WTC11 (cell line): ENCODE measurements at places on chromosomes 6 and 20.

GRCh38 chr6:112846681-112847080, 499.6 kb downstream of the RFPL4B start:
- H3K4me1 ChIP-seq = no peaks in the 10 kb centered on the region
- no peak for DNase-seq
- H3K36me3 ChIP-seq = no peaks in the 10 kb centered on the region

DNA sequence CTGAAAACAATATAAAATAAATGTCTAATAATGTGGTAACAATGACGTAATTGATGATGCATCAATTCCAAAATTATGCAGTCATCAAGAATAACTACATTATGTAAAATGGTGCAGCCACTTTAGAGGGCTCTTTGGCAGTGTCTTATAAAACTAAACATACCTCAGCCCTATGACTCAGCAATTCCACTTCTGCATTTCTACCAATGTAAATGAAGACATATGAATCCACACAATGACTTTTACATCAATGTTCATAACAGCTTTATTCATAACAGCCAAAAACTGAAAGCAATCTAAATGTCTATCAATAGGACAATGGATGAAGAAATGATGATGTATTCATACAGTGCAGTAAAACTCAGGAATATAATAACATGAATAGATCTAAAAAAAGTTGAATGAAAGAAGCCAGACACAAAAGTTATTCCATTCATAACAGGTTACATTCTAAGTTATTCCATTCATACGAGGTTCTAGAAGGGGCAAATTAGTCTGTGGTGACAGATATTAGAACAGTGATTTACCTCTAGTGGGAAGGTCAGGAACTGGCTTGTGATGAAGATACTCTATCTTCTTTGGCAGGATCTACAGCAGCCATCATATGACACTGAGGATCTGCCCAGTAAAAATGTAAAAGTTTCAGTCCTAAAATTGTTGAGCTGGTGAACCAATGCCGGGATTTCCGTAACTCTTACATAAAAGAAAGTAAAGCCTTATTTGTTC, 396.1 kb downstream of the PLCB1 start:
- no peak overlapping the region for H3K27ac ChIP-seq
- H3K4me3 ChIP-seq = no peak overlapping the region
- peaks cover 12% of the 10 kb centered on the region for H3K4me1 ChIP-seq
- H3K27me3 ChIP-seq = no peaks in the 10 kb centered on the region

GRCh38 chr20:13934992-13935894, 55.2 kb downstream of the SEL1L2 start:
- H3K27me3 ChIP-seq = peaks cover 4% of the 10 kb centered on the region; the same call in 1 of the 2 replicates
- no peaks in the 10 kb centered on the region for H3K4me1 ChIP-seq
- no peak overlapping the region for H3K27ac ChIP-seq

GRCh38 chr6:145882121-145882531, 67.5 kb upstream of the FBXO30 start:
- H3K27ac ChIP-seq = no peak overlapping the region
- no peak for DNase-seq
- no peaks in the 10 kb centered on the region for H3K27me3 ChIP-seq
- no peak overlapping the region for H3K4me3 ChIP-seq

DNA sequence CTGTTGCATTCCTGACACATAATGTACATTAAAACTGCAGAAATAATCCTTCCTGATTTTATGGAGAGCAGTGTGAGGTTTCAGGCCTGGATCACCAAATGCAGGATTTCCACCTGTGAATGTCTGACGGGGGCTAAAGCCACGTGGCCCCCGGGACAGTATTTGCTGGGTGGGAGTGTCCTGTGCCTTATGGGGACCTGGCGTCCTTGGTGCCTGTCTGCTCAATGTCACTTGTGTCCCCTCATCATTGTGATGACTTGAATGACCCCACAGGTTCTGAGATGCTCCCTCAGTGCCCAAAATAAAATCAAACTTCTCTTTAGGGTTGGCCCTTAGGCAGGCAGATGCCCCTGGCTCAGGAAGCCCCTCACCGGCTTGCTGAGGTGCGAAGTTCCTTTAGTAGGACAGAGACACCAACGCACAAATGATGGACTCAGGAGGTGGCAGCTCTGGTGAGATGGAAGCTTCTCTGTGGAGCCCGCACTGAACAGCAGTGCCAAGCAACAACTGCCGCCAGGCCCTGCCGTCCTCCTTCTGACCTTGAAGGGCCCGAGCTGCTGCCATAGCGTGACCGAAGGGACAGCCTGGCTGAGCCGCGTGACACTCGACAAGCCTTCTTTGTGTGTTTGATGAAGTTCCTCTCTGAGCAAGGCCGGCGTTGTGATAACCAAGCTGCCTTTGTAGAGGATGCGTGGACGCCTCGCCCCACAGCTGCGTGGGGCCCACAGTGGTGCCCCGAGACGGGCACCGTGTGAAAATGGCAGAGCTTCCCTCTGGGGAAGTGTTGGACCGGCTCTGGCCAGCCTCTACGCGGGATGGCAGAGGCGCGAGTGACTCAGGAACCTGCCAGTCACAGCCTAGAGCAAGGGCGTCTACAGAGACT, 30.9 kb downstream of the FRMD1 start:
- H3K27me3 ChIP-seq = no peaks in the 10 kb centered on the region
- no peaks in the 10 kb centered on the region for H3K36me3 ChIP-seq
- no peak overlapping the region for H3K4me3 ChIP-seq
- H3K4me1 ChIP-seq = no peaks in the 10 kb centered on the region
- H3K27ac ChIP-seq = no peak overlapping the region

- no peak overlapping the region for H3K27ac ChIP-seq
- no peaks in the 10 kb centered on the region; the same call in 1 of the 2 replicates for H3K27me3 ChIP-seq
- no peak for DNase-seq
- H3K4me1 ChIP-seq = peaks cover 45% of the 10 kb centered on the region
These were observed 167.4 kb downstream of the SASH1 start for GRCh38 chr6:148509800-148510581.

DNA sequence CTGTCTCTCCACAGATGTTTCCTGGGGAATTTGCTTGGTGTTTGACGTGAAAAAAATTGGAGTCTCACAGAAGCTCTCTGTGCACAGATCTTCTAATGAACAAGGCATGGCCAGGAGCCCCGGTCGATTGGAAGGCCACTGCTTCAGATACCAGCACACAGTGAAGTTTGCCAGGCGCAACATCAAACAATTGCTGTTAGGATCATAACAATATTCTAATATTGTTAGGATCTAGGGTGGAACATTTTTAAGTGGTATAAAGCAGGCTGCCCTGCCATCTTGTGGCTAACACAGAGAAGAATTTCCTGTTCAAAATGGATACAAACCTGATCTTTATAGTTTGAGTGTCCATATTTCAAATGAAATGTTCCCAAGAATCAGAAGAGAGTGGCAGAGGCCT, 64.1 kb downstream of the C6orf118 start:
- H3K36me3 ChIP-seq = no peaks in the 10 kb centered on the region
- H3K4me1 ChIP-seq = peaks cover 13% of the 10 kb centered on the region
- DNase-seq = no peak
- no peaks in the 10 kb centered on the region for H3K27me3 ChIP-seq
- H3K4me3 ChIP-seq = no peak overlapping the region

DNA sequence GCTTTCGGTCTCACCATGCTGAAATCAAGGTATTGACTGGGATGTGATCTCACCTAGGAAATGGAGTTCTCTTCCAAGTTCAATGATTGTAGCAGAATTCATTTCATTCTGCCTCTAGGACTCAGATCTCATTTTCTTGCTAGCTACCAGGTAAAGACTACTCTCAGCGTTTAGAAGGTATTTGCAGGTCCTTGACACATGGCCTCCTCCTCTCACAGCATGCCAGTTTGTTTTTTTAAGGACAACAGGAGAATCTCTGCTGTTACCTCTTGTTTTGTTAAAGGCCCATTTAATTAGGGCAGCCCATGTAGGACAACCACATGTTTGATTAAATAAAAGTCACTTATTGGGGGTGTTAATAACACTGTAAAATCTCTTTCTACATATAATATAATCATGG, 757.8 kb downstream of the EYS start:
- H3K27me3 ChIP-seq = no peaks in the 10 kb centered on the region
- H3K4me1 ChIP-seq = peaks cover 3% of the 10 kb centered on the region
- peaks cover 3% of the 10 kb centered on the region; the same call in 1 of the 2 replicates for H3K36me3 ChIP-seq
- no peak overlapping the region for H3K4me3 ChIP-seq

DNA sequence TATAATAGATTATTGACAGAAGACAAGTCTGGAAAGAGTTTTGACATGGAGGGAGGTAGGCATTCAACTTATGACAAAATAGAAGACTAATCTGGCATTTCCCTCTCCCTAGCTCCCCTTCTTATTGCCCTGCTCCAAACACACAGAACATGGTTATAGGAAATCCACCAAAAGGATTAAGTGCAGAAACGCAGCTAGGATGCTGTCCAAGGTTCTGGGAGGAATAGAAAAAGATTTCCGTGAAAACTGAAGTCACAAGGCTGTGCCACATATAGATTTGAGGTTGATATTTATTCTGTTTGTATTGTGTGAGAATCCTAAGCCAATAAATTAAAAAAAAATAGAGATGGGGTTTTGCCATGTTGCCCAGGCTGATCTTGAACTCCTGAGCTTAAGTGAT, 107.9 kb upstream of the MAP3K7 start:
- DNase-seq = no peak
- no peak overlapping the region for H3K27ac ChIP-seq
- no peak overlapping the region for H3K4me3 ChIP-seq
- no peaks in the 10 kb centered on the region for H3K27me3 ChIP-seq

GRCh38 chr6:93366506-93366905, 52.9 kb downstream of the EPHA7 start:
- no peak for DNase-seq
- no peak overlapping the region for H3K4me3 ChIP-seq
- no peaks in the 10 kb centered on the region for H3K27me3 ChIP-seq
- no peaks in the 10 kb centered on the region for H3K36me3 ChIP-seq
- no peak overlapping the region for H3K27ac ChIP-seq

DNA sequence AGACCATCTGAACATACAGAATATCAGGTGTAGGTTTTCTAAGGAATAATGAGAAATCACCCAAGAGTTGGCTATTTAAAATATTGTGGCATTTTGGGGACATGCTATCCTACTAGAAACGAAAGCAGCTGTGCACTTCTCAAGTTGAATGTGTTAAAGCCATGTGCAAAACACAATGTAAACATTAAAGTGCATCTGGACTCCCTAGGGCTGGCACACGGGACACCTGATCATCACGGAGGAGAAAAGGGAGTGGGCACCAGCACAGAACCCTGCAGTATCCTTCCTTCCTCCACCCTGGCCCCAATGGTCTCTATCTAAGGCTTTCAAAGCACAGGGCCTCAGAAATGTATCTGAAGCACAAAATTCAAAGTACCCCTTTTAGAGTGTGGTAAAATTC, 94.3 kb downstream of the INSM1 start:
- no peak overlapping the region for H3K4me3 ChIP-seq
- H3K27me3 ChIP-seq = no peaks in the 10 kb centered on the region
- H3K36me3 ChIP-seq = no peaks in the 10 kb centered on the region
- peaks cover 70% of the 10 kb centered on the region for H3K4me1 ChIP-seq
- no peak for DNase-seq

DNA sequence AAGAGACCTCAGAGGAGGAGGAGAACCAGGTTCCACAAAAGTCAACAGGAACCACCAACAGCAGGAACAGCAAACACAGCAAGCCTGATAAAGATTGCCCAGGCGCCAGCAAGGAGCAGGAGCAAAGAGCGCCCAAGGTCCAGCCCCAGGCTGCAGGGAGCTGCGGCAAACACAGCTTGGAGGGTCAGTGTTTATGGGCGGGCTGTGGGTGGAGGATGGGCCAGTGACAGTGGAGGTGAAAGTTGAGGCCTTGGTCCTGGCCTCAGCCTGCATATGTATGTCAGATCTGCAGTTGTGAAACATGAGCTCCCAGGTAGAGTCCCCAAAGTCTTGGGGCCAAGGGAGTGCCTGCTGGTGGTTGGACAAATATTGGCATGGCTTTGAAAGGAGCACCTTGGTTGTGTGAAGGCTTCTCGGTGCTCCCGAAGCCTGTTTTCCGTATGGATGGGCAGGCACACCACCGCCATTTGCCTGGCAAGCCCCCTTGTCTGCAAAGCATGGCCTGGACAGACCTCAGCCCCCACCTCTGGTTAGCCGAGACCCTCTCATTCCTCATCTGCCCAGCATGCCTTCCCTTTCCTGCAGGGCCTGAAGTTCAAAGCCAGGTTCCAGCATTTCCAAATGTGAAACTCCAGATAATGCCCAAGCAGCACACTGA, 2.0 kb upstream of the CAPN11 start:
- no peak overlapping the region for H3K4me3 ChIP-seq
- H3K4me1 ChIP-seq = peaks cover 26% of the 10 kb centered on the region
- peaks cover 6% of the 10 kb centered on the region; the same call in 1 of the 2 replicates for H3K36me3 ChIP-seq
- no peaks in the 10 kb centered on the region for H3K27me3 ChIP-seq
- peak; percentile 36 for DNase-seq

DNA sequence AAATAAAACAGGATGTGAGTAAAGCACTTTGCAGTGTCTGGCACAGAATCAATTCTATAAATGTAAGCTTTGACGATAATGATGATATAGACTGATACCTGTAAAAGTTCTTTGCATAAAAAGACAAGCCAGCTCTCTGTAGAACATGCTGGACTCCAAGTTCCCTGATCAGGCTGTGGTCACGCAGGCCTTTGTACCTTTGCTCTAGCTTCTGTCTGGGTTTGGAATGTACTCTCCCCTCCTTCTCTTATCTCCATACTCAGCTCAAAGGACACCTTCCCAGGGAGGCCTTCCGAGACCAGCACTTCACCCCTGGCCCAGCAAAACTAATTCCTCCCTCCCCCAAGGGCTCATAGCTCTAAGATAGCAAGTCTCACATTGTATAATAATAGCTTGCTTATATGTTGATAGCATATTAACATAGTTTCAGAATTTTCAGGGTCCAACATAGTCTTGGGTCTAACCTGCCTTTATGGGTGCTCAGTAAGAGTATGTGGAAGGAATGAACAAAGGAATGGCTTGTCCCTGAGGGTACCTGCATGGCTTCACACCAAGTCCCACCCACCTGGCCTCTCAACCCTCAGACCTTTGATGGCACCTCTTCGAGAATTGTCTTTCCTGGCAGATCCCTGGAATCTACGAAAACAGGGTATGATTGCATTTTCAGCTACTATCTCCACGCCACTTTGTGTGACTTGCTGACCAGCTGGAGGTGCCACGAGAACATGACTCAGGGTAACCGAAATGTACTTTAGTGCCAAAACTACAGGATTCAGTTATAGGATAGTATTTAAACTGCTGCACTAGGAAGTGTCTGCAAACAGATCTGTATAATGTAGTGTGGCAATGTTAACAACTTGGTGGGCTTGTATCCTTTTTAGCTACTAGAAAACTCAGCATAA, 41.7 kb upstream of the PIM1 start:
- peaks cover 80% of the 10 kb centered on the region for H3K4me1 ChIP-seq
- no peaks in the 10 kb centered on the region for H3K27me3 ChIP-seq
- DNase-seq = no peak
- H3K27ac ChIP-seq = peak overlapping the region; percentile 97
- peak overlapping the region; percentile 25; the same call in 1 of the 2 replicates for H3K4me3 ChIP-seq

GRCh38 chr6:47701363-47701762, 3.0 kb downstream of the ADGRF4 start:
- H3K4me3 ChIP-seq = no peak overlapping the region
- H3K36me3 ChIP-seq = no peaks in the 10 kb centered on the region
- no peak for DNase-seq
- H3K27ac ChIP-seq = no peak overlapping the region
